Kidney glomerular epithelial cell (primary cell): ENCODE measurements at places on chromosomes 1 and 21.

- DNase-seq = no peak
Measured at GRCh38 chr1:32240140-32240951, 6.7 kb upstream of the FAM167B start.

GRCh38 chr1:89525169-89525855 lies 683 bp downstream of the LRRC8B start:
- peak; percentile 41 for DNase-seq

DNA sequence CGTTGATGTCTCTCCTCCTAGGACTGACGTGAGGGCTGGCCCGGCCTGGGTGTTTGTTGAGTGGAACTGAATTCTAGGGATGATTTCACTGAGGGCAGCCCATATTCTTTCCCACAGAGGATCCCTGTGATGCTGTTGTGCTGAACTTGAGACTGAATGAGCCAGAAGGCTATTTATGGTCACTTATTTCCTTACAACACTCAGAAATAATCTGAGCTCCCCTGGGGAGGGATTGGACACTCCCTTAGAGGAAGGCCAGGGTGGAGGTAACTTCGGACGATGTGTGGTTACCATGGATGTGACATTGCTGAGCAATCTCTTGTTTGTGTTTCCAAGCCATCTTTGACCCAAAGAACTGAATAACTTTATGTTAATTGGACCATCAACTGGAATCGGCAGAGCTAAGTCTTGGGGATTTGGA lies 5.1 kb upstream of the TMCO4 start:
- peak; percentile 68 for DNase-seq

- DNase-seq = no peak
Measured at GRCh38 chr1:16210581-16210980, 1.9 kb downstream of the ARHGEF19 start.
